ENCODE measurements at places on chromosomes 2 and 18.

GRCh38 chr2:148900350-148900837, 25.4 kb downstream of the KIF5C start:
- DNase-seq, result no peak

GRCh38 chr2:159228081-159228581, 58.4 kb downstream of the WDSUB1 start:
- DNase-seq, result no peak

DNA sequence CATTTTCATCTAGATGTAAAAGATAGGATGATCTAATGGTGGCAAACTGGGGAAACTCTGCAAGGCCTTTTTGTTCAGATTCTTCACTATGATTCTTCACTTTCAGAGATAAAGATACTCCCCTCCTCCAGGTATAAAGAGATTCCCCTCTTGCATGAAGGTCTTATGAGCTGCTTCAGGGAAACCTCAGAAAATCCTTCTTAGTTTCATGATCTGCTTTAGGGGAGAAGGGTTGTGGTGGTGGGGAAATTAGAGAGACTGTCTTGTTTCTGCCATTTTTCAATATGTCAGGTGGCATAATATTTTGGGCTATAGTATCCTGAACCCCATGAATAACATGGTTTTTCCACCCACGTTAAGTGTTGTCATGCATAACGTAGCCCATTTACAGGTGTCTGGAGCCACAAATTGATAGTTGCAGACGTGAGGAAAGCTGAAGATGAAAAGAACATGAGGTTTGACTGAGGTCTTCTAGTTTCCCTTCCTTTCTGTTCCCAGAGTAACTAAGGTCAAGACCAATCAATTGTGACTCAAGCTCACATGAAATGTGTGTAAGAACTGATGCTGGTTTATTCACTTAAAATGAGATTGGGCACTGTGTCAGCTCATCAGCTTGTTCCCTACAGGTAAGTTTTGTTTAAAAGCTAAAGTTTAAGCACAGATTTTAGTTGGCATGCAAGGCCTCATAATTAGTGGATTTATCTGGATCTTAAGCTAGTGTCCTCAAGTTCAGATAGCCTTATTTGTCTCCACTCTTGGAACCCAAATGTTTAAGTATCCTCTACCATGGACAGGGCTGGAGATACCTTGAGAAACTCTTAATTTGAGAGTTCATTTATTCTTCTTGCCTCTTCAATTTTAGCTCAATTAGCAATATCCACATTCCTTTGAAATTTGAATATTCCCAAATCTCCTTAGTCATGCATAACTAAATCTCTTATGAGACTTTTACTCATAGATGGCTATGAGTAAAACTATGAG, 304.5 kb upstream of the FANCL start:
- DNase-seq, result no peak

- no peak for DNase-seq
Measured at GRCh38 chr18:3511980-3512379, 62.0 kb downstream of the TGIF1 start.

- DNase-seq, result no peak
Measured at GRCh38 chr2:84846041-84846663, 34.7 kb downstream of the TRABD2A start.

- DNase-seq, result no peak
Measured at GRCh38 chr2:25032901-25033300, 9.0 kb upstream of the EFR3B start.

DNA sequence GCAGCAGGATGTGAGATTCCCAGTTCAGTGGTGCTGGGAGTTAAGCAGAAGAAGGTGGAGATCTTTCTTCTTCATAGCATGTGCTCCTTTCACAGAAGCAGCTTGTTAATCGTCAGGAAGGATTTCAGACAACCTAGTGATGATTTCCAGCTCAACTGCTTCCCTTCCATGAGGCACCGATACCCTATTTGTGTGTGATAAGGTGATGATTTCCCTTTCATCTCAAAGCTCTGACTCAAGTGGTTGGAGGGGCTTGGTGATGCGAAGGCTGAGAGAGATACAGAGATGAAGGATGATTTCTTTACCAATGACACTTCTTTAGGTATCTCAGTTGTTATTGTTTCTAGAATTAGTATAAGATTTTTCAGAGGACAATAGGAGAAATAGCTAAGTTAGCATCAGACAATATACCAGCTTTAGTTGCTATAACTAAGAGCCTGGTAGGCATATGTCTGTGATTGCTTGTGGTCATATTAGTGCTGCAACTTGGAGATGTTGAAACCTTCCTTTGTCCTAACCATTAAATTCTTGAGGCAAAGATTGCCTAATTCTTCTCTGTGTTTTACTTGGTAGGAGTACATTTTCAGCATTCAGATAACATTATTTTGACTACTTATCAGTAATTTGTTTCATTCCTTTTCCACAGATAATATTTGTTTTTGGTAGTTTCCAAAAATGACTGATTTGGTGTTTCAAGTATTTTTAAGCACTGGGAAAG, 111.3 kb downstream of the PLCL1 start:
- no peak for DNase-seq

DNA sequence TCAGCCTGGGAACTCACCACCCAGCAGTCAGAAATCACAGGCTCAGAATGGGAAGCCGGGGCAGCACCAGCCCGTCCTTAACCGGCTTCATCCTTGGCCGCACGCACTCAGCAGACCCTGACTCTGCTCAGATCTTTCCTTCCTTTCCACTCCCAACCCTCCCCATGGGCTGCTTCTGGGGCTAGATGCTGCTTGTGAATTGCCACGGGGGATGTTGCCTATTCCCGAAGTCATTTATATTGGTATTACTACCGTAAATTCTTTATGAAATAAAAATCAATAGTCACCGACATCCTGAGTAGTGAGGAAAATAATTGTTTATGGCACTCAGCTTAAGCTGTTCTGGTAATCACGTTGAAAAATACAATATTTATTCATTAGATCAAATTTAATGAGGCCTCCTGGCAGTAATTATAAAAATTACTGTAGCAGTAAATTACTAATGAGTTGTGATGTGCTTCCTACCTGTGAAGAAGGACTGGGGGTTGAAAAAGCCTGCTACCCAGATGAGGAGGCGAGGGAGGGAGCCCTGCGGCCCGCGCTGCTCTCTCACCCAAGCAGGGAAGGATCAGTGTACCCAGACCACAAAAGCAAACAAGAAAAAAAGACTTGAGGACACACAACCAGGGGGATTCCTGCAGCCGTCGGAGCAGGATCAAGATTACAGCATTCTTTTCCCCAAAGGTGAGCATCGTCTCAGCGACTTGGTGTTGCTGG, 31.5 kb downstream of the CDCA7 start:
- DNase-seq, result no peak

DNA sequence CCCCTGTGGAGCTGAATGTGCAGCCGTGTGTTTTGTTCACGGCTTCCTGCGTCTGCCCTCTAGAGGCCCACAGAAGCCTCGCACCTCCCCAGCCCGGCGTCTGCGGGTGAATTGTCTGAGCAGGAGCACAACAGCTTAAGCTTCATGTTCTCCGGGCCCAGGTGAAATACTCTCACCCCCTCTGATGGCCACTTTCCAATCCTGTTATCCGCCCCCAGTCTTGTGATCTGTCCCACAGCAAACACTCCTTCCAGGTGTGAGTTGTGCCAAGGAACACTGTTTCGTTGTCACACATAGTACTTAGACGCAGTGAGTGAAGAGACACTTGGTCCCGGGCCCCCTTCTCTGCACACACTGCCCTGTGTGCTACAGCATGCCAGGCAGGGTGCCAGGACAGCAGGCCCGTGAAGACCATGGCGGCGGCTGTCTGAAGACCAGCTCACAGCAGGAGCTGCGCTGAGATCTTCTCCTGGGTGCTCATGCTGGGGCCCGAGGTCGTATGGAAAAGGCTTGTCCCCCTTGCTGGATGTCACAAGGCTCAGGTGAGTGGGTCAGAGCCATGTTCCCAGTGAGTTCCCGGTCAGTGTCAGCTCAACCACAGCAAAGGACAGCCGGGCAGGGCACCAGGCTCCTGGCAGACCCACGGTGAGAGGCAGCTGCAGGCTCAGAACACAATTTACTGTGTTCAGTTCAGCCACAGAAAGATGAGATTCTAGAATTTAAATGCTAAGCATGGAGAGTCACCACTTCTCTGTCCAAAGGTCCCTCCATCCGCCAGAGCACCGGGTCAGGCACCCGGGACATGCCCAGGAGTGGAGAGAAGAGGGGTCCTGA, 6.8 kb upstream of the PXDN start:
- DNase-seq, result no peak

- DNase-seq, result no peak
Measured at GRCh38 chr2:120511536-120511935, 165.6 kb downstream of the INHBB start.

DNA sequence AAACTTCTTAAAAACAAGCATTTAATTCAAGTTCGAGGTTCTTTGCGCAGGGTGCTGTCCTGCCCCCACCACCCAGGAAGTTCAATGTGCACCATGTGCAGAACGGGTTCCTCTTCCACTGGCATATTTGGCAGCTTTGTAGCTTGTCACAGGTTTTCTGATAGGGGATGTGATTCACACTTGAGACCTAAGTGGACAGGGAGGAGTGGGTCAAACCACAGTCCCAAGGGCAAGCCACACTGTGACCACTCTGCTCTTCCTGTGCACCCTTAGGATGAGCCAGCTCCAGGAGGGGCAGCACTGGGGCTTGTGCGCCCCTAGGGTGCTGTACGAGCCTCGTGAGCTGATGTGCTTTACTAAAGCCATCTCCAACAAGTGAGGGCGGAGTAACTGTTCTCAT, 82.5 kb downstream of the TGFA start:
- no peak for DNase-seq

DNA sequence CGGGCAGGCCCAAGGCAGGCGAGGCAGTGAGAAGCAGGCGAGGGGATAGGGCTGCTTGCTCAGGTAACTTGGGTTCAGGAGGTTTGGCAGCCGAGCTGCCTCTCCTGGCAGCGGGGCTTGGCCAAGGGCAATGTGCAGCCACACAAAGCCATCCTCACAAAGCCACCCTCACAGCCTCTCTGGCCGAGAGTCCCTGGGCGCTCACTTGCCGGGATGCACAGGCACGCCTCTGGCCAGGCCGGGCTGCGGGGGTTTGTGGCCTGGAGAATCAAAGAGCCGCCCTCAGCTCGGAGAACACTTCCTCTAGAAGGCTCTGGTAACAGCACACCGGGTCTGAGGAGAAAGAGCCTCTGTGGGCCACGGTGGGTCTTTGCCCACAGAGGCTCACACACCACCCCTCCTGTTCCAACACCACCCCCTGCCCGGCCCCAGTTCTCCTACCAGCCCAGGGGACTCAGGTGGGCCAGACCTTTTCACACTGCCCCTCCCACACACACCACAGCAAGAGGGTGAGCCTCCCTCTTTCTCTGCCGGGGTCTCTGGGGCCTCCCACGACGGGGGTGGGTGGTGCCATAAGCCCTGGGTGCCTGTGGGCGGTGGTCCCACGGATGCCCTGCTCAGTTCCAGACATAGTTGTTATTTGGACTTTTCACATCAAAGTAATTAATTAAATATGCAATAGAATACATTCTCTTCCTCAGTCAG, 186.9 kb downstream of the ZFP36L2 start:
- DNase-seq, result no peak

- no peak for DNase-seq
Measured at GRCh38 chr2:230657462-230657861, 55.2 kb upstream of the CAB39 start.

DNA sequence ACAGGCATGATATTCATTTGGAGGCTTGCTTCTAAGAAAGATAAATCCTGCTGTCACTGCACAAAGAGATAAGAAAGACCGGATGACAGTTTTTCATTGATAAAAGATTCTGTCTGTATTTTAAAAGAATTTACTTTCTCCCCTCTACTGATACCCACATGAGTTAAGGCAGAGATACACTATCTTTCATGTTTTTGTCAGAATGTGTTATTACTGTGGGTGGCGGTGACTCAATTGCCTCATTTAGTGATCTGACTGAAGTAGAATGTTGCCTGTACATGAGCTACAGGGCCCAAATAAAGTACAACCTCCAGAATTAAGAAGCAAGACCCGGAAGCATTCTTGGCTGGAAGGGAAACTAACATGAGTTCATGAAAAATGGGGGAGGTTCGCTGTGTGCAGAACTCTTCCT, 480.0 kb downstream of the SLC4A3 start:
- no peak for DNase-seq

DNA sequence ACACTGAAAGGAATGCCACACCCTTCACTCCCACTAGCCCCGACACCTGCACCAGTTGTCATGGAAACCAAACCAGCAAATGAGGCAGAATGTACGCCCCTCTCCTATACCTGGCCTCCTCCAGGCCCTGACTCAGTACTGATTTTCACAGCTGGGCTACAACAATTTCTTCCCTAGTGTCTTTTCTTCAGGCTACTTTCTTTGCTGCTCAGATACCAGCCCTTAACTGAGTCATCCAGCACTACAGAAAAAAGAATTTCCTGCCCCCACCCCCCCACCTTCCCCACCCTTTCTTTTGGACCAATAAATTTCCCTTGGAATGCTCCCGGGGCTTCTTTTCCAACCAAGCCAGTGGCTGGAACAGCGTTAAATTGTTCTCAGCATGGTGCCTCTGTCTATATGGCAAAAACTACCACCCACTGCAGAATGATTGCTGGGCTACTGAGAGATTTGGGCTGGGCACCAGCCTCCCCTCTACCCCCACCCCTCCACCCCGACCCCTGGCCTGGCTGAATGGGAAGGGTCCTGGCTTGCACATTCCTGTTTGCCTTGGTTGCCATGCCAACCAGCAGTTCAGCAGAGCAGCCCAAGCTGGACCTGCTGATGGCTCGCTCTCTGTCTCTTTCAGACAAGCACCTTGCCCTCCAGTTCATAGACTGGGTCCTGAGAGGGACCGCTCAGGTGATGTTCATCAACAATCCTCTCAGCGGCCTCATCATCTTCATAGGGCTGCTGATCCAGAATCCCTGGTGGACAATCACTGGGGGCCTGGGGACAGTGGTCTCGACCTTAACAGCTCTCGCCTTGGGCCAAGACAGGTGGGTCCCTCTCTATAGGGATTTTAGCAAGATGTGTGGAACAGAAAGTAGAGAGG, 11.3 kb downstream of the SLC14A2 start:
- DNase-seq, result no peak

DNA sequence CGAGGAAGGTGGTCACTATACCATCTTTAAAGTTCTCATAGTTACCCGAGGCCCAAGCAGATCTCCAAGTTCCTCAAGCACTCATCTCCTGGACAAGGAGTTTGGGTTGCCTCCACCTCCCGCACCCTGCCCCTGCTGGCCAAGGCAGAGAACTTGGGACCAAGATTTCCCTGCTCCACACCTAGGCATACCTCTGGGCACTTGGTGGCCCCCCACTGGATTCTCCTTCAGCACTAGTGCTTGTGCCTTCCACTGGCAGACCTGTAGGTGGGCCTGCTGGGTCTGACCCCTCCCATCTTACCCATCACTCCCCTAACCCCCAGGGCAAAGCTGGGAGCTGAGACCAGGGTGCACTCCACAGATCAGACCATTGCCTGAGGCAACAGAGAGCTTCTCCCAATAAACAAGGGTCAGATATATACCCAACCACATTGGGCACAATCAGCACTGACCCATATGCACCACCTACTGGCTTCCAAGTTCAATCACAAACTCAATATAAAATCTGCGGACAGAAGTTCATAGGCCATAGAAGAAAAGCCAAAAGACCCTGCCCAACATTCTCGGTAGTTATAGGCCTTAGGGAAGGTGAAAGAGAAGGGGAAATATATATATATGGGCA, 244.2 kb downstream of the EXOC6B start:
- no peak for DNase-seq

GRCh38 chr18:41121116-41121826, 833.8 kb upstream of the PIK3C3 start:
- no peak for DNase-seq

GRCh38 chr18:6982398-6982797, 135.2 kb downstream of the LAMA1 start:
- DNase-seq, result no peak

- DNase-seq, result no peak
Measured at GRCh38 chr2:173629076-173629475, 274.4 kb downstream of the CDCA7 start.
